ENCODE measurements at places on chromosomes 3 and 15.

DNA sequence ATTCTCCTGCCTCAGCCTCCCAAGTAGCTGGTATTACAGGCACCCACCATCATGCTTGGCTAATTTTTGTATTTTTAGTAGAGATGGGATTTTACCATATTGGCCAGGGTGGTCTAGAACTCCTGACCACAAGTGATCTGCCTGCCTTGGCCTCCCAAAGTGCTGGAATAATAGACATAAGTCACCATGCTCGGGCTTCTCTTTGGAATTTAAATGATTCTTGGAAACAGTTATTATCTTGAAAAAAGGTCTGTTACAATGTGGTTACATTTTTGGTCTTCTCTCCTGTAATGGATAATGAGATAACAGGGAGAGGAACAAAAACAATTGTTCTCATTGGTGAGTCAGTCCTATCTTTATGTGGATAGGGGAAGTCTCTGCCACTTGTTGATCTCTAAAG, 59.8 kb upstream of the AADACL2 start:
- DNase-seq: no peak

GRCh38 chr3:196624067-196624790, 15.3 kb upstream of the NRROS start:
- DNase-seq: no peak

GRCh38 chr3:189144645-189145044, 27.1 kb upstream of the TPRG1 start:
- DNase-seq: no peak

DNA sequence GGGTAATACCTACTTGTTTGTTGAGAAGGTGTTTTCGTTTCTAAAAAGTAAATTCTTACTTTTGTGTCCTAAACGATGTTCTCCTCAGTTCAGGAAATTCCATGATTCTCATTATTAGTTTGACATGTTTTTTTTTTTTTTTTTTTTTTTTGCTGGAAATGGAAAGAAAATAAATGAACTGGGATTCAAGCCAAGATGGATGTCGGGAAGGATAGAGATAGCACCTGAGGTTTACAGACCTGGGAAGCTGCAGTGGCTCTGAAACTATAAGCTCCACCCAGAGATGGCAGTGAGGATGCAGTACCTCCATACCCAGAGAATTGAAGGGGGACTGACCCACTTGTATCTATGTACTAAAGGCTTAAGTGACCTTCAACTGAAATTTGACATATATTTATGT, 334.6 kb upstream of the TGFBR2 start:
- DNase-seq: no peak

GRCh38 chr3:102158080-102158740, 276.6 kb upstream of the ZPLD1 start:
- DNase-seq: no peak

DNA sequence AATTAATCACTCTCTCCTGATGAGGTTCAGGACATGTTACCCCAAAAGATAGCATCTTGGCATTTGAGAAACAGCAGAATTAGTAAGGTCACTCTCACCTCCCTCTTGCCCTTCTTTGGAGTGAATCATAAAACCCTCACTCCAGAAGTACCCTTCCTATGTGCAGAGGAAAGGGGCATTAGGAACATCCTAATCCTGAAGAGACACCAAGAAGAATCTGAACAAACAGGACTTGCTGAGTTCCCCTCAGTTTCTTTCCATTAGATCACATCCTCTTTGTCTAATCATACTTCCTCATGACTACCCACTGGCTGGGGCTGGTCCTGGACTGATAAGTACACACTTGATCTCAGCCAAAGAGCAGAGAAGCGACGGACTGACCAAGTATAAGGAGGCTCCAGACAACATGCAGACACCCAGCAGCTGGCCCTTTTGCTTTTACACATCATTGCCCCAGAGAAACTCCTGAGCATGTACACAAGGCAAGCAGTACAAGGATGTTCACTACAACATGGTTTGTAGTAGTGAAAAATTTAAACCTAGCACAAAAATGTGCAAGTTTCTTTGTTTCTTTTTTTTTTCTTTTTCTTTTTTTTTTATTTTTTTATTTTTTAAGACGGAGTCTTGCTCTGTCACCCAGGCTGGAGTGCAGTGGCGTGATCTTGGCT, 15.0 kb upstream of the TM6SF1 start:
- DNase-seq: no peak

DNA sequence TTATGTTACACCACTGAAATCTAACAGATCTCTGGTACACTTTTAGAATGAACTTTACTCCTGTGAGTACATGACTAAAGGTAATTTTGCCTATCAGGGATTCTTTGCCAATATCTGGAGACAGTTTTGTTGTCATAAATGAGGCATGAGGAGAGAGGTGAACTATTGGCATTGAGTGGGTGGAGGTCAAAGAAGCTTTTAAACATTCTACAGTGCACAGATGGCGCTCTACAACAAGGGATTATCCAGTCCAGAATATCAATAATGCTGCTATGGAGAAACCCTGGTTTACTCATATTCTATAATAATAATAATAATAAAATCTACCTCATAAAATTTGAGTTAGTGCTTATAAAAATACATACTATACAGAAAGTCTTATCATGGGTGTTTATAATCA, 702.3 kb downstream of the SI start:
- DNase-seq: no peak

GRCh38 chr3:196694941-196695848, 16.9 kb downstream of the CEP19 start:
- DNase-seq: no peak

DNA sequence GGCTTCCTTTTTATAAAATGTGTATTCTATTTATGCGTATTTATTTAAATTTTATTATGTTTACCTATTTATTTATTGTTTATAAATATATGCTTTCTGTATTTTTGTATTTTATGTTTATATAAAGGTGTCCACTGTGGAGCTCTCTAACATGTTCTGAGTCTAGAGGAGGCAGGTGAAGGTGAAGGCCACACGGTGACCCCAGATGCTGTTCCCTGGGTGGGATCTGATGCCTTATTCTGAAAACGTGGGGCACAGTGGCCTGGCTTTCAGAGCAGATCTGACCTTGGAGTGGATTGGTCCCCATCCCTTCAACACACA, 104.7 kb upstream of the SLC7A14 start:
- no peak for DNase-seq

- no peak for DNase-seq
Measured at GRCh38 chr3:129890125-129890524, 3.4 kb downstream of the TMCC1 start.

GRCh38 chr3:37492977-37493471, 318.6 kb upstream of the LRRFIP2 start:
- no peak for DNase-seq

DNA sequence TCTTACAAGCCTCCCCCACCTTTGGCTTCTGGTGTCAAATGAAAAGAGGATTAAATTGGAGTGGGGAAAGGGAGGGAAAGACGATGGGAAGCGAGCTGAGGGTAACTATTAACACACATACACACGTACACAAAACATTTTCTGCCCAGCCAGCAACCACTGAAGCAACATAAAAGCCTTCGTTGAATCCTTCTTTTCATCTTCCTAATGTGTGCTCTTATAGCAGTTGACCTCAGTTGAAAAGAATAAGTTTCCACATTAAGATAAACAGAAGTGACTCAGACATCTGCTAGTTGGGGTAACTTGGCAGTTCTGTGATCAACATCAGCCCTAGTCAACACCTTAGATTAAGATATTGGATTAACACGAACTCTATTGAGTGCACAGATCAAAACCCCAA, 558.5 kb downstream of the MECOM start:
- no peak for DNase-seq

DNA sequence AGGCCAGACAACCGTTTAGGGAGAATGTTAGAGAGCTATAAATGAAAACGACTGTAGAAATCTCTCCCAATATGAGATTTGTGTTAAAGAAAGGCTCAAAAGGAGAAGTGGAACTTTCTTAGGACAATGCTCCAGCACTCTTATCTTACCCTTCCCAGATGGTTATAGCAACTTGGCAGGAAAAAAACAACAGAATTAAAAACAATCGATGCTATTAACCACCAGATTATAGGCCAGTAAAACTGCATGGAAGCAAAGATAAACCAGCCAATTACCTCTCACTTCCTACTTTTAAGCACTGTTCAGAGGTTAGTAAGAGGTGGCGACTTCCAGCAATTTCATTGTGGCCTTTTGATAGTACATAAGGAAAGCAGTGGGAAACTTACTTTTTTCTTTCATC, 72.9 kb downstream of the TMCC1 start:
- no peak for DNase-seq

DNA sequence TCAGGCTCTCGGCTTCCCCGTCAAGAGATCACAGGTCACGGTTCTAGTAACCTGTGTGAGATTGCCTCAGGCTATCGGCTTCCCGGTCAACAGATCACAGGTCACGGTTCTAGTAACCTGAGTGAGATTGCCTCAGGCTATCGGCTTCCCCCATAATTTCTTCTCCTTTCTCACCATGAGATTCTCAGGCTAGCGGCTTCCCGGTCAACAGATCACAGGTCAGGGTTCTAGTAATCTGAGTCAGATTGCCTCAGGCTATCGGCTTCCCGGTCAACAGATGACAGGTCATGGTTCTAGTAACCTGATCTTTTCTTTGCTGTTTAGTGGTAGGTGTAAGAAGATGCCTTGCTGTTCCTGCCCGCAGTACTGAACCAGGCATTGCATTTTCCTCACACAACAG, 418.2 kb upstream of the ZNF717 start:
- no peak for DNase-seq

DNA sequence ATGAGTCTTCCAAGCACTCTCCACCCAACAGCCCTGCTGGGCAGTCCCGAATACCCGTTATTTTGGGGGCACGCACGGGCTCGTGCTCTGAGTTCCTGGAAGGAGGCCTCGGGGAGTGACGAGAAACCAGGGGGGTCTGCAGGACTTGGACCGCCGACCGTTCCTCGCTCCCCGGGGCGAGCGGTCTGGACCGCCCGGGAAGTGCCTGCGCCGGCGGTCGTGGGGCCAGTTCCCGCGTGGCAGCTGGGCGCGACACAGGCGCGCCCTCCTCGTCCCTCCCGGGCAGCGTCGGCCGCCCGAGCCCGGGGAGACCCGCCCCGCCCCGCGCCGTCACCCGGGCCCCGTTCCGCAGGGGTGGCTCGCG, 387 bp downstream of the GNB4 start:
- DNase-seq: no peak

- no peak for DNase-seq
Measured at GRCh38 chr15:63362196-63362595, 19.4 kb downstream of the CA12 start.

DNA sequence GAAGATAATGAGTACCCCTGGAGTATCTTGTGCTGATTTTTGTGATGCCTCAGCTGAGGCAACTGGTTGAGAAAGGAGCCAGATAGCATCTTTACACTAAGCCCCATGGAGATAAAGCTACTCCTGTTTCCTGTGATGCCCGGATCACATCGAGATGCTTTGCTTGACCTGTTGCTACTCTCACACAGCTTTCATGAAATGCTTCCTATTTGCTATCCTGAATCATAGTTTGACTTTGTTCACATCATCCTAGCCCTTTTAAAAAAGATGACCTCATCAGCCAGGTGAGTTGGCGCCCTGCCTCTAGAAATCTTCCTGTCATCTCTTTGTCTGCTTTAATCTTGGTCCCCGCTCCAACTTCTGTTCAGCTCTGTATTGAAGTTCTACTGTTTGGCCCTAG, 409.6 kb upstream of the TBL1XR1 start:
- no peak for DNase-seq

DNA sequence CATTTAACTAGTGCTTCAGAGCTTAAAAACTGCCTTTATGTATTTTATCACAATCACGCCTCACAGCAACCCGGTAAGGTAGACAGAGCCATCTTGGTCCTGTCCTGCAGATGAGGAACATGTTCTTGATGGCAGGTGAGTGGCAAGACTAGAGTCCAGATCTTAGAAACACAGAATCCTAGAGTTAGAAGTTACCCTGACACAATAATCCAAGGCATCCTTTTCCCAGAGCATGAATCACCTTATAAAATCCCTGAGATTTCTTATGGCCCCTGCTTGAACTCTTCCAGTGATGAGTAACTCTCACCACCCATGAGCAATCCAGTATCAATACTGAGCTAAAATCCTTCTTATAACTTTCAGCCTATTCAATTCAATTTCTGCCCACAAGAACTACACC, 16.9 kb downstream of the POPDC2 start:
- no peak for DNase-seq

GRCh38 chr3:98725352-98725751, 37.8 kb upstream of the ST3GAL6 start:
- no peak for DNase-seq

DNA sequence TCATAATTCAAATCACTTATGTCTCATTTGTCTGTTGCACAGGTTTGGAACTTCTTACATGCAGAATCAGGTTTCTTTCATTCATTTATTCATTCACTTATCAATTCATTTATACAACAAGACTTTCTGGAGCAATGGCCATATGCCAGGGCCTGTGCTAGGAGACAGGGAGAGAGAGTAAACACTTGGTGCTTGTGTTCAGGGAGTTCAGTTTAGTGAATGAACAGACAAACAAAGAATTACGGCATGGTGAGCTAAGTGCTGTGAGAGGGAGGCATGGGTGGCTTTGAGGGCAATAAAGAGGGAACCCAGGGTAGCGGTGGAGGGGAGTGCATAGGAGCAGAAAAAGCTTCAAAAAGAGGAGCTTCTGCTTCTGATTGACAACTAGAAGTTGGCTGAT, 8.5 kb upstream of the IREB2 start:
- DNase-seq: no peak

DNA sequence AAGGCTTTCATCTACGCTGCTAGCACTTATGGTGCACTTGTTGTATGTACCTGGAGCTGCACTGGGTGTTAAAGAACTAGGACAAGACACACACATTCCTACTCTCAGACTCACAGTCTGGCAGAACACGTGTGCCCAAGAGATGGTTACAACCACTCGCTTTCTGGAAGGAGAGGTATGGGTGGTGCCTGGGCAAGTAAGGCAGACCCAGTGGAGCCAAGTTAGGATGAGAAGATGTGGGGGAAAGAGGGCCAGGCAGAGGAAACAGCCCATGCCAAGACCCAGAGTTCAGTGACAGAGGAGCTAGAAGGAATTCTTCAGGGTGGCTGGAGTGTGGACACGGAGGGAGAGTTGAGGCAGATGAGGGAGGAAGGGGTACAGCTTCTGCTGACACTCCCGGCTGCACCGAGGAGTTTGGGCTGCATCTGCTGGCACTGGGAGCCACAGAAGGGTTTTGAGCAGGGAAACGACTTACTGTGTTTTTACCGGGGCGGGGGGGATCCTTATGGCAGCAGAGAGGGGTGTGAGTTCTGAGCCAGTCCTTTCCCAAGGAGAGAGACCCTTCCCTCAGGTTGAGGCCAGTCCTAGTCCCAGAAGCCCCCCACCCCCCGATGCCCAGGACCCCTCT, 59.0 kb downstream of the GRIP2 start:
- no peak for DNase-seq

Measured in activated CD4-positive, CD25-positive, alpha-beta regulatory T cell treated with anti-CD3 and anti-CD28 coated beads, Interleukin-2, amount 50 U/mL, for 16 hours (primary cell).